ENCODE measurements at places on chromosomes 16 and 17.
A peak's percentile ranks its signal among the peaks of the same experiment; 100 is the strongest.

GRCh38 chr16:27859020-27859419 is 204.5 kb downstream of the GSG1L start:
- DNase-seq, result no peak

DNA sequence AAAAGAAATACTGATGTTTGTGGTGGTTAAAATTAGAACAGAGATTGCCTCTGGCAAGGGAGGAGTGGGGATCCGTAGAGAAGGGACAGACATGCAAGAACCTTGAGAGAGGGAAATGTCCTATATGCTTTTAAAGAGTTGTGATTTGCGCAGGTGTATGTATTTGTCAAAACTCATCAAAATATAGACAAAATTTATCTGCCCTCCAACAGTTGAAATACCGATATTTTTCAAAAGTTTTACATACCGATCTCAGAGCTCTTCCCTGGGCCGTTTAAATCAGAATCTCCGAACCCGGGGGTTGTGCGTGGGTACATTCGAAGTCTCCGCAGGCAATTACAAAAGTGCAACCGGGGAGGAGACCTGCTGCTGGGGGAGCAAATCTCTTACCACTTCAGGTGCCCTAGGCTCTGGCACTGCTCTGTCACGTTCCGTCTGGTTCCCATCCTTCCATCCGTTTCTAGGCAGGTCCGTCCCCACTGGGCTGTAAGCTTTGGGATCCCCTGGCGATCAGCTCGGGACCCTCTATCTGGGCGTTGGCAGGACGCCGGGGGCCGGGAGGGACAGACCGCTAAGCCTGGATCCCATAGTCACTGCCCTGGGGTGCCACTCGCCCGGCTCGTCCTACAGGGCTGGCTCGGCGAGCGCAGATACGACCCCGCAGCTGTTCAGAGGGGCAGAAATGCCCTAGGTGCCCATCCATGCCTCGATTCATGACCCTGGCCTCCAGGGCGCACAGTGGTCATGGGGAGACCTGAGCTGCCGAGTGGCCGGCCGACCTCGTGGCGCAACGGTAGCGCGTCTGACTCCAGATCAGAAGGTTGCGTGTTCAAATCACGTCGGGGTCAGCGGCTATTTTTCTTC is 4.2 kb downstream of the BORCS6 start:
- peak; percentile 89 for DNase-seq

- no peak for DNase-seq
Measured at GRCh38 chr16:88667461-88667860, 4.6 kb upstream of the MVD start.

- DNase-seq, result peak; percentile 93
Measured at GRCh38 chr16:57623251-57624043, 5.0 kb upstream of the ADGRG1 start.

- DNase-seq, result no peak
Measured at GRCh38 chr17:20202141-20202621, 193.0 kb downstream of the SPECC1 start.

- DNase-seq, result no peak
Measured at GRCh38 chr17:71527311-71527710, 593.5 kb upstream of the SOX9 start.

- DNase-seq, result no peak
Measured at GRCh38 chr17:64092952-64093451, 36.9 kb downstream of the ERN1 start.

All from putamen (tissue), 1 donor.